ENCODE measurements at places on chromosomes 3 and 15.

- H3K36me3 ChIP-seq = no peaks in the 10 kb centered on the region
- DNase-seq = peak; percentile 48
- no peak overlapping the region for H3K27ac ChIP-seq
- H3K4me1 ChIP-seq = no peaks in the 10 kb centered on the region
- no peaks in the 10 kb centered on the region for H3K27me3 ChIP-seq
These were observed 410.6 kb downstream of the FOXP1 start for GRCh38 chr3:71172951-71173350.

DNA sequence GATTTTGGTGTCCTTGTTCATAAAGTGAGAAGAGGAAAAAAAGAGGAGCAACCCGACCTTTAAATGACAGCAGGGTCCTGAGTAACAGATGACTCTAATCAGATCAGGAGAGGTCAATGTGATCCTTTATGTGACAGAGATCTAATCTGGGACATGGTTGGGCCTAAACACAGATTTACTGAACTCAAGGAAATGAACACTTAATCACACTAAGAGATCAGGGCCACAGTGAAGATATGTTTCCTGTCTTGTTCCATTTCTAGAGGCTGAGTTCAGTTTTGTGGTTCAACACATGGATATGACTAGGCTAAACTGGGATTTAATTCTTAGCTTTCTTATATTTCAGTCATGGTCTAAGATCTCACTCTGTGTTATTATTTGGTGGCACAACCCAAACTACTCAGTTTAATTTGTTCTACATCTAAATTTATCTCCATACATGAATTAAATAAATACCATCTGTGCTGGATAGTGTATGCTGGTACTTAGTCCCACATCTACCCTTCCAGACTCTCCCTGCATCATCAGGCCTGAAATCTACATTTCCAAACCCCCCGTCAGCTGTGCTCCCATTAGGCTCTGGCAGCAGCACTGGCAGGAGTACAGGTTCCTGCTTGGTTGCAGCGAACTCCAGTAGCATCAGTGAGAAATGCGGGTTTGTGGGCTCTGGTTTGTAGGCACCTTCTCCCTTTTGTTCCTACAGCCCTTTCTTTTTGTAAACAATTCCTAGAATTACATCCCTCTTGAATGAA, 22.6 kb downstream of the SFMBT1 start:
- H3K4me1 ChIP-seq = no peaks in the 10 kb centered on the region
- H3K4me3 ChIP-seq = no peak overlapping the region
- no peaks in the 10 kb centered on the region for H3K36me3 ChIP-seq
- DNase-seq = no peak
- H3K27me3 ChIP-seq = no peaks in the 10 kb centered on the region

- H3K36me3 ChIP-seq = no peaks in the 10 kb centered on the region
- H3K27me3 ChIP-seq = no peaks in the 10 kb centered on the region
- H3K4me3 ChIP-seq = no peak overlapping the region
- H3K27ac ChIP-seq = no peak overlapping the region
These were observed 29.9 kb upstream of the PDE8A start for GRCh38 chr15:84951736-84952135.

- no peaks in the 10 kb centered on the region for H3K27me3 ChIP-seq
- H3K4me1 ChIP-seq = no peaks in the 10 kb centered on the region
- no peak for DNase-seq
- H3K27ac ChIP-seq = no peak overlapping the region
- H3K4me3 ChIP-seq = no peak overlapping the region
These were observed 91.5 kb downstream of the ATG7 start for GRCh38 chr3:11363715-11364114.

GRCh38 chr3:58751882-58752567, 85.5 kb upstream of the FAM3D start:
- H3K36me3 ChIP-seq = no peaks in the 10 kb centered on the region
- DNase-seq = no peak
- H3K27me3 ChIP-seq = no peaks in the 10 kb centered on the region

- no peaks in the 10 kb centered on the region for H3K36me3 ChIP-seq
- no peak overlapping the region for H3K27ac ChIP-seq
- DNase-seq = no peak
- no peak overlapping the region for H3K4me3 ChIP-seq
These were observed 118.0 kb upstream of the DPH6 start for GRCh38 chr15:35663956-35664355.

DNA sequence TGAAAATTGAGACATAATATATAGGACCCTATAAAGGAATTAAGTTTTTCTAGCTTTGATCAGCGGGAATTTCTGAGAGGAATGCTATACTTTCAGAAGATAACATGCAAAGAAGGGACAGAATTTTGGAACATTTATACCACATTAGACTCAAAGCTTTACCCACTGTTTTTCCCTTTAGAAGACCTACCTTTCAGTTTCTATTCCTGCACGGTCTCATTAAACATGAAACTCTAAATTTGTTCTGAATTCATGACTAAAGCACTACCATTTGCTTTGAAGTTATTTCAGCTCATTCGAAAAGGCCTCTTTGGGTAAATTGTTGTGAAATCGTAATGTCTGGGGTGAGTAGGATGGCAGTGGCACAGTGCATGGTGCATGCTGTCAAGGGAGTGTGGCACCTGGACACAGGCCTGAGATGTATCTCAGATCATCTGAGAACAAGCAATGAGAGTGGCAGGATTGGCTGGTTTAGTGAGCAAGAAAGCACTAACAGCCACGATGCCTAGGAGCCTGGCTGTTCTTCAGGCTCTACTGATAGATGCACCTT, 42.5 kb downstream of the CHCHD4 start:
- no peak for DNase-seq
- H3K36me3 ChIP-seq = no peaks in the 10 kb centered on the region
- H3K27me3 ChIP-seq = no peaks in the 10 kb centered on the region
- no peaks in the 10 kb centered on the region for H3K4me1 ChIP-seq
- H3K4me3 ChIP-seq = no peak overlapping the region
- H3K27ac ChIP-seq = no peak overlapping the region

GRCh38 chr3:57791245-57791644, 35.1 kb downstream of the SLMAP start:
- no peaks in the 10 kb centered on the region for H3K4me1 ChIP-seq
- no peak overlapping the region for H3K27ac ChIP-seq
- no peaks in the 10 kb centered on the region for H3K36me3 ChIP-seq
- H3K27me3 ChIP-seq = no peaks in the 10 kb centered on the region

DNA sequence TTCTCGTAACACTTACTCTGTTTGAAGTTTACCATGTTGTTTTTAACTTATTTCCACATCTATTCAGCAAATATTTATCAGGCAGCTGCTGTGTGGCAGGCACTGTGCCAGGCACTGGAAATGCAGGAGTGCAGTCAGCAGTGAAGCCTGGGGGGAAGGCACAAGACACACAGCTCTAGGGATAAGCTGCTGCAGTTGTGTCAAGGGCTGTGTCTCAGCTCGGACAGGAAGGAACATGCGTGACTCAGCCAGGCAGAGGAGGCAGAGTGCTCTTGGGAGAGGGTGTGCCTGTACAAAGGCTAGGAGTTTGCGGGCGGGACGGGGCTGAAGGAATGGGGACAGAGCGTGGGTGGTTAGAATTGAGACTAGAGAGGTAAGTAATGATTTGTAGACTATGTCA, 24.7 kb downstream of the LYSMD4 start:
- no peaks in the 10 kb centered on the region for H3K4me1 ChIP-seq
- H3K4me3 ChIP-seq = no peak overlapping the region
- no peak for DNase-seq
- no peaks in the 10 kb centered on the region for H3K27me3 ChIP-seq

GRCh38 chr15:39801641-39802309, 19.1 kb upstream of the FSIP1 start:
- no peaks in the 10 kb centered on the region for H3K27me3 ChIP-seq
- H3K27ac ChIP-seq = no peak overlapping the region
- no peaks in the 10 kb centered on the region for H3K4me1 ChIP-seq
- H3K4me3 ChIP-seq = no peak overlapping the region
- H3K36me3 ChIP-seq = no peaks in the 10 kb centered on the region

GRCh38 chr3:126994661-126995245, 11.8 kb downstream of the PLXNA1 start:
- no peak for DNase-seq
- no peak overlapping the region for H3K27ac ChIP-seq
- peaks cover 52% of the 10 kb centered on the region for H3K36me3 ChIP-seq
- H3K4me1 ChIP-seq = no peaks in the 10 kb centered on the region
- no peak overlapping the region for H3K4me3 ChIP-seq

- H3K4me3 ChIP-seq = no peak overlapping the region
- H3K36me3 ChIP-seq = no peaks in the 10 kb centered on the region
- no peaks in the 10 kb centered on the region for H3K27me3 ChIP-seq
- DNase-seq = no peak
These were observed 324.1 kb downstream of the ZIC1 start for GRCh38 chr3:147733217-147733616.

GRCh38 chr3:165156757-165157420, 39.3 kb downstream of the SLITRK3 start:
- no peak overlapping the region for H3K27ac ChIP-seq
- no peak for DNase-seq
- no peaks in the 10 kb centered on the region for H3K36me3 ChIP-seq

DNA sequence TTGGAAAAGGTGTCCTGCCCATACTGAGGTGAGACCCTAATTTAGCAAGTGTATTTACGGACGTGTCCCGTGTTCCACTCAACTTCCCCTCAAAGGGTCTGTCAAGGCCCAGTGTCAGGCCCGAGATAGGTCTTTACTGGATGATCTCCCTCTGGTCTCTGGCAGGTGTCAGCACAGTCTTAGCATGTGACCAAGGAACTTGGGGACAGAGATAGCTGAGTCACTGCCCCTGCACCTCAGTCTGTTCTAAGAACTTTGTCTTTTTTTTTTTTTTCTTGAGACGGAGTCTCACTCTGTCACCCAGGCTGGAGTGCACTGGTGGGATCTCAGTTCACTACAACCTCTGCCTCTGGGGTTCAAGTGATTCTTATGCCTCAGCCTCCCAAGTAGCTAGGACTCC, 32.1 kb upstream of the ALPK3 start:
- no peak overlapping the region for H3K27ac ChIP-seq
- no peaks in the 10 kb centered on the region for H3K4me1 ChIP-seq
- no peak overlapping the region for H3K4me3 ChIP-seq

DNA sequence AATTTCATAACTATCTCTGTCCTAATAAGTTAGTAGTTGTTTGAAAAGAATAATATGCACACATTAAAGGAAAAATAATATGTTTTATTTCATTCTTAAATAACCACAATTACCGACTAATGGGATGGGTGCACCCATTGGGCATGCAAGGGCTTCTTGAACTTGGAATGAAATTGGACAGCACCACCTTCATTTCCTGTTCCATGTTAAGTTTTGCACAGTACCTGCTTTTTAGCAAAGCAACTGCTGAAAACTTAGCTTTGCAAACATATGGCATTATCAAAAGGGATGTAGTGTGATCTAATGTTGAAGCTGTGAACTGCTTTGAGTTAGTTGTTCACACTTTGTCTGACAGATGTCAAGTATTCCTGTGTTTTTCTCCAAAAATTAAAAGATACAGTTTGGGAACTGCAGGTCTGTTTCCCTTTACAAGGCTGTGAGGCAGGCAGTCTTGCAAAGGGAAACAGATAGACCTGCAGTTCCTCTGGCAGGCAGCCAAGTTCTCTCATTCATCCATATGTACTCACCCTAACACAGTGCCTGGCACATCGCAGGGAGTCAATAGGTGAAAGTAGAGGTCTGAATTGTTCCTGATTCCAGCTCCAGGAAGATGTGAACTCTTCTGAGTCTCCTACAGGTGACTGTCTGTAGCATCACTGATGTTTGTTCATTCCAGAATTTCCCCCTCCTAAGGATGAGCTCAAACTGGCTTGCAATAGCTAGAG, 64.3 kb upstream of the GOLGA8B start:
- no peak overlapping the region for H3K4me3 ChIP-seq
- H3K4me1 ChIP-seq = no peaks in the 10 kb centered on the region
- DNase-seq = no peak
- no peaks in the 10 kb centered on the region for H3K36me3 ChIP-seq

DNA sequence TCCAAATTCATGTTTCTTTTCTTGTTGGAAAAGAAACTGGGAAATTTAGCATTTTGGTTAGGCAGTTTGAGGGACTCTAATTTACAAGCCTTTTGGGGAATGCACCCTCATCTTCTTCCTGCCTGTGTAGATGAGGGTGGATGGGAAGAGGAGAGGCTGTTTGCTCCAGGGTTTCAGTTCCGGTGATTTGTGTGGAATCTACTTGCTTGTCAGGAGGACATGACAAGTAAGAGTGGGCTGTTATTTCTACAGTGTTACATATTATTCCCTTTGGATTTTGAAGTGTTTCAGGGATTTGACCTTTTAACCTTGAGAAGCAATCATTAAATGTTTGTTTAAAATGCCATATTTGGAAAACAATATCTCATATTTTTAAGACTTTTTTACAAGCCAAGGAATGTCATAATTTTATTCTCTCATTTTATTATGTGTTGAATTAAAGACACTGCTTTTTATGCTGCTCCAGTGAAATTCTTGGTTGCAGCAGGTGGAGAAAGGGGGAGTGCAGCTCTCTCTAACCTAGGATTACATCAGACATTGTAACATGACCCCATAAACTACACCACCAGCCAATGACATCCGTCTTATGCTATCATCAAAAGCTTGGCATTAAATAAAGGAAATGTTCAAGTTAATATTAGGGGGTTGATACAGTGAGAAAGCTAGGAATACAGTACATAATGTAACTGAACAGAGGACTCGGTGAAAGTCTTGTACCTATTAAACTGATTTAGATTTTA, 30.2 kb downstream of the PLAAT1 start:
- H3K27ac ChIP-seq = no peak overlapping the region
- no peaks in the 10 kb centered on the region for H3K36me3 ChIP-seq
- H3K4me3 ChIP-seq = no peak overlapping the region
- H3K27me3 ChIP-seq = no peaks in the 10 kb centered on the region

DNA sequence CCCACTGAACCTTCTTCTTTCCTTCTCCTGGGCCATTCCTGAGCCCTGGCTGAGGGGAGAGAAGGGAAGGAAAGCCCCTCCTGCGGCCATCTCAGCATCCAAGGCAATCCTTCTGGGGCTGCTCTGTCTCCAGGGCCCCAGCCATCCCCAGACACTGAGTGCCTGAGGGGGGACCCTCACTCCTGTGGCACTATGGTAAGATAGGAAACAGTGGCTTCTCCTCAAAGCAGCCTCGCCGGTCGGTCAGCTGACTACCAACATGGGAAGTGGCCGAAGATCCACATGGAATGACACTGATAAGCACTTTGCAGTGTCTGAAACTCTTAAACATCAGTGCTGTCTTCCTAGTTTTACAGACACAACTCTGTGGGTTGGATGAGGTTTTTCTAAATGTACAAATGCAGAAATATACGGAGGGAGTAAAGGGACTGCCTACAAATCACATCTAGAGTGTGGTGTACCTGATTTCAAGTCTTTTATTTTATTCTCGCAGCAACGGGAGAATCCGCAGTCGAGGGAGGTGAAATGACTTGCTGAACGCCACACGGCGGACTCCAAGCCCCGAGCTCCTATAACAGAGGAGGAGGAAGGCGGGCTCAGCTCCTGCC, 973 bp upstream of the ITPKA start:
- H3K4me3 ChIP-seq = peak overlapping the region; percentile 33
- DNase-seq = no peak
- no peak overlapping the region for H3K27ac ChIP-seq
- peaks cover 54% of the 10 kb centered on the region for H3K27me3 ChIP-seq
- H3K36me3 ChIP-seq = no peaks in the 10 kb centered on the region
